A172 (cell line): ENCODE measurements at places on chromosomes 16 and 17. TPM values are rescaled to one million over a fixed set of nuclear protein-coding genes. Genes with fewer than 3 reads are reported as not detected.

DNA sequence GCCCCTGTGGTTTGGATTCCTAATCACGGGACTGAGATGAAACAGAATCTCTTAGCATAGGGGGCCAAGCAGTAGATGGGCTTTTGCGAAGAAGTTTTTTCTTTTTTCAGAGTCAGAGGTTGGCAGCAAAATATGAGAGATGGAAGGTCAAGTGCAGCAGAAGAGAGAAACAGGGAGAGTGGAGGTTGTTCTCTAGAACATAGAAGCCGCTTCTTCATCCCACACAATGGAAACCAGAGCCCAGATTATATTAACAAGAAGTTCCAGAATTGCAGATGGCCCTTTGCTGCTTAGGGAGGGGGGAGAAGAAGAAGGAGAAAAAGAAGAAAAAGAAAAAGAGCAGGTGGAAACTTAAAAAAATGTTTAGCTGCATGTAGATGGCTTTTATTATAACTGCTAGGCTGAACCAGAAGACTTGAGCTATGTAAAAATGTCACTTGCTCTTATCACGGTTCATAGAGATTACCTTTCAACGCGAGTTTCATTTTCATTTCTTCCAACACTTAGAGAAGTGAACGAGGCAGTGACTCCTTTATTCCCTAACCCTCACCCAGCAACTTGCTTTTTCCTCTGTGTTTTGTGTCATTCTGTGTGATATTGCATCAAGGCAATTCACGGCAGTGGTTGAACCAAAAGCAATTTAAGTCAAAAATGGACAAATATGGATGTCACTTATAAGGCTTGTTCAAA is 737.5 kb downstream of the WWOX start:
- no peak for DNase-seq

GRCh38 chr16:79811541-79811940 is 211.0 kb upstream of the MAF start:
- DNase-seq: no peak

GRCh38 chr16:55530316-55530856 is 21.5 kb downstream of the LPCAT2 start:
- DNase-seq: no peak

STH gene
- not detected in 2 replicates for total RNA-seq

SLC7A6 gene
- total RNA-seq: 8.0 and 16.4 TPM in 2 replicates

GRCh38 chr16:84141143-84141670 is 3.8 kb downstream of the HSDL1 start:
- no peak for DNase-seq

GRCh38 chr17:81109957-81110356 is 55.4 kb upstream of the PVALEF start:
- DNase-seq: no peak
